ENCODE measurements at places on chromosomes 1 and 21.

- no peak for DNase-seq
Measured at GRCh38 chr1:81547912-81548303, 252.8 kb upstream of the ADGRL2 start.

GRCh38 chr1:182120411-182121258, 59.1 kb upstream of the ZNF648 start:
- DNase-seq, result no peak

GRCh38 chr1:162974810-162975209, 94.4 kb upstream of the RGS4 start:
- DNase-seq, result no peak

- DNase-seq, result peak; percentile 93
Measured at GRCh38 chr1:235275223-235275622, 52.8 kb downstream of the ARID4B start.

DNA sequence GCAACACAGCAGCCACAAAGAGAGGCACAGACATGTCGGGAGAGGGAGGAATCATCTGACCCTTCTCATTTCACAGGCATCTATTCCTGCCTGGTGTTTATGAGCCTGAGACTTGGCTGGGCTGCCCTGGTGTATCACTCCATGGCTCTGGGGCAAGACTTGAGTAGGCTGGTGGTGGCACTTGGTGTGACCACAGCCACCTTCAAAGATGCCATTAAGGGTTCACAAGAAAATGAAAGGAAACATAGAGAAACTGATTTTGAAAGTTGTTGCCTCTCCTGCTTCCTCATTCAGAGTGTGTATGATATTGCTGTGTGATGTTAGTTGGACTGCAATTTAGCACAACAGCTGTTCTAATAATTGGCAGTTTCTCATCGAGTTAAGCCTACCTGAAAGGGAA, 298.8 kb downstream of the FAM72C start:
- DNase-seq, result no peak

- DNase-seq, result no peak
Measured at GRCh38 chr1:221740369-221740992, 1.4 kb downstream of the DUSP10 start.
